ENCODE measurements at places on chromosomes 7 and 10. TPM values are rescaled to one million over a fixed set of nuclear protein-coding genes. Genes with fewer than 3 reads are reported as not detected.

DNA sequence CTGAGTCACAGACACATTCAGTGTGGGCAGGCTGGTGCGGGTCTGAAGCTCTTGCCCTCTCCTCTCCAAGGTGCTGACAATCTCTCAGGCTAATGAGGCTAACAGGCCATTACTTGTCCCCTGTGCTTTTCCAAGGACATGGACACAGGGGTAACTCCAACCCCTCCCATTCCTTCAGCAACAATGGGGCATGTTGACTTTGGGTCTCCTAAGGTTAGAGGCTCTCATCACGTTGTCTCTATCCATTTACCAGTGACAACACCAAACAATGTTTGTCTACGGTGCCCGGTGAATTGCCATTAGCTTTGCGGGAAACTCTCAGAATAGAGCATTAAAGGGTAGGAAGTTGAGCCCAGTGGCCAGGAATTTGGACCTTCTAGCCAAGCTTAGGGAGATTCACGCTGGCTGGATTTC is 101.6 kb upstream of the TNS3 start:
- no peak for DNase-seq

The TSPAN12 gene
- 5.7 TPM for total RNA-seq

The GBF1 gene
- total RNA-seq = 14.6 TPM

DNA sequence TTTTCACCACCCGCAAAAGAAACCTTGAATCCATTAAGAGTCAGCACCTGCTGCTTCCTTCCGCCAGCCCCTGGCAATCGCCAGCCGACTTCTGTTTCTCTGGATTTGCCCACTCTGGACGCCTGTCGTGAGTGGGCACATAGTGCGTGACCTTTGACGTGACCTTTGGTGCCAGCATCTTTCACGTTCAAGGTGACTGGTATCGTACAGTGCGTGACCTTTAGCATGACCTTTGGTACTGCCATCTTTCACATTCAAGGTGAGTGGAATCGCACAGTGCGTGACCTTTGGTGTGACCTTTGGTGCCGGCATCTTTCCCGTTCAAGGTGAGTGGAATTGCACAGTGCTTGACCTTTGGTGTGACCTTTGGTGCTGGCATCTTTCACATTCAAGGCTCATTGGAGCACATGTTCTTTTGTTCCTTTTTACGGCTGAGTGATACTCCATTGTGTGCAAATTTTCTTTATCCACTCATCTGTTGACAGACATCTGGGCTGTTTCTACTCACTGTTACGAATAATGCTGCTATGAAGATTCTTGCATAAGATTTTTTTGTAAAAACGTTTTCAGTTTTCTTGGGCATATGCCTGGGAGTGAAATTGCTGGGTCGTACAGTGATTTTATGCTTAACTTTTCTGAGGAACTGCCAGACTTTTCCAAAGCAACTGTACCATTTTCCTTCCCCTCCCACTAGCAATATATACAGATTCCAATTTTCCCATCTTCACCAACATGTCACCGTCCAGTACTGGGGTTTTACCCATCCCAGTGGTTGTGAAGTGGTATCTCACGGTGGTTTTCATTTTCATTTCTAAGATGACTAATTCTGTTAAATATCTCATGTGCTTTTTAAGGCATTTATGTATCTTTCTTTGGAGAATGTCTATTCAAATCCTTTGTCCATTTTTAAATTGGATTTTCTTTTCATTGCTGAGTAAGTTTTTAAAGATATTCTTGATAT is 145.3 kb downstream of the DIP2C start:
- no peak for DNase-seq

DNA sequence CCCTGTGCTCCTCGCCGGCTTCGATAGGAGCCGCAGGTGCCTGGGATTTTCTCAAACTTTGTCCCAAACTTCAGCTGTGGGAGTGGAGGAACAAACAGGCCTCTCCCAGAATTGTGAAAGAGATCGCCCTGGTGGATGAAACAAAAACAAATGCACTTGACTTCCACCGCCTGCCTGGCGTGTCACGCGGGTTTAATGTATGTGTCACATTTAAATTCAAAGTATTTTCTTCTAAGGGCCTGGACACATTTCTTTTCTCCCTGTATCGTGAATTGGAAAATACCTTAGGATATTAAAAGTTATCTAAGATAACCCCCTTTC is 694 bp upstream of the WASL start:
- peak; percentile 86 for DNase-seq

DNA sequence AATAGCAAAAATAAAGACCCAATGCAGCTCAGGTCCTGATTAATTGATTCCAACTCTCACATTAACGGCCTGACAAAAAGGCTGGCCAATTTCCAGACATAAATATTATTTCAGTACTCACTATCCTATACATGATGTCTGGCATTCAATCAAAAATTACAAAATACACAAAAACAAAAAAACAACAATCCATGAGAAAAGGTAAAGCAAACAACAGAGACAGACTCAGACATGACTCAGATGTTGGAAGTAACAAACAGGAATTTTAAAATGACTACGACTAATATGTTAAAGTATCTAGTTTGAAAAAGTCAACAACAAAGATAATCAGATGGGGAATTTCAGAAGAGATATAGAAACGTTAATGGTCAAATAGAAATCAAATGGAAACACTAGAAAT is 152.8 kb downstream of the AMPH start:
- no peak for DNase-seq

GRCh38 chr7:124208173-124208572 is 175.3 kb upstream of the TMEM229A start:
- DNase-seq = no peak

The KIAA1217 gene
- 1.5 TPM for total RNA-seq

DNA sequence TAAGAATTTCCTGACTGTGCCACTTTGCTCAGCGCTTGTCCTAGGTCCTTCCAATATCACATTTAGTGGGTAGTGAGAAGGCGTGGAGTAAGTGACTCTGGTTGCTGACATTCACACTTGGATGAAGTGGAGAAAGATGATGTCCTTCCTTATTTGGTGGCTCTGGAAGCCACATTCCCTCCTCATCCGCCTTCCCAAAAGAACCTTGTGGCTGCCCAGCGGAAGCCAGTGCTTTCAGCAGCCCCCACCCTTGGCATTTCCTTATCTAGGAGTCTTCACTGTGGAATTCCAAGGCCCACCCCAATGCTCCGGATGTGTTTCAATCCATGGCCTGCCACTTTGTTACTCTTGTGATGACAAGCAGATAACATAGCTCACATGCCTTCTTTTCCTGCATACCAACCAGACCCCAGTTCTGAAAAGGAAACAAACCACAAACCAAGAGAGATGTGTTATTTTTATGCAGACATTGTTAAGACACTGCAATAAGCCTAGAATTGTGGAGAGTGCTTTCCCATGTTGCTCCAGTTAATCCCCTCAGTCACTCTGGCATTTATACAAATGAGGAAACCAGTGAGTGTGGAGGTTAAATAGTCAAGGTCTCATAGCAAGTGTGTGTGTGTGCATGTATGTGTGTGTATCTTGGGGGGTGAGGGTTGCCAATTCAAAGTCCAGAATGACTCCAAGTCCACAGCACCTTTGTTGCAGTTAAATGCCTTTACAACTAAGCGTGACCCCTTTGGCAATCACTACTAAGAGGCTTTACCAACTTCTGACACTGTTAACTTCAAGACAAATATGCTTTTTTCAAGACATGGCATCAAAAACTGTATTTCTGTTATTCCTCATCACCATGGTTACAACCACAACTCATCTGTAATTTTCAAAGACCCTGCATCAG is 10.3 kb upstream of the ANKRD1 start:
- DNase-seq = peak; percentile 13

DNA sequence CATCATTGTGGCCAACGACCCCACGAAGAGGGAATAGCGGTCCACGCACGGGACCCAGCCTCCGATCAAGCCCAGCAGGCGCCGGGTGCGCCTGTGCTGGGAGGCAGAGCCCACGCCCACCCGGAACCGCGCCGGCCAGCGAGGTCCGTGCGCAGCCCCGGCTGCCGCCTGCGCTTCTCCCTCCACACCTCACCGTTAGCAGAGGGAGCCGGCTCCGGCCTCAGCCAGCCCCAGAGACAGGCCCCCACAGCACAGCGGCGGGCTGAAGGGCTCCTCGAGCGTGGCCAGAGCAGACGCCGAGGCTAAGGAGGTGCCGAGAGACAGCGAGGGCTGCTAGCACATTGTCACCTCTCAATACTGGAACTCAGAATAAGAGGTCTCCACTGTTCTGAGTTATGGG is 3.6 kb downstream of the ITPRID1 start:
- no peak for DNase-seq

DNA sequence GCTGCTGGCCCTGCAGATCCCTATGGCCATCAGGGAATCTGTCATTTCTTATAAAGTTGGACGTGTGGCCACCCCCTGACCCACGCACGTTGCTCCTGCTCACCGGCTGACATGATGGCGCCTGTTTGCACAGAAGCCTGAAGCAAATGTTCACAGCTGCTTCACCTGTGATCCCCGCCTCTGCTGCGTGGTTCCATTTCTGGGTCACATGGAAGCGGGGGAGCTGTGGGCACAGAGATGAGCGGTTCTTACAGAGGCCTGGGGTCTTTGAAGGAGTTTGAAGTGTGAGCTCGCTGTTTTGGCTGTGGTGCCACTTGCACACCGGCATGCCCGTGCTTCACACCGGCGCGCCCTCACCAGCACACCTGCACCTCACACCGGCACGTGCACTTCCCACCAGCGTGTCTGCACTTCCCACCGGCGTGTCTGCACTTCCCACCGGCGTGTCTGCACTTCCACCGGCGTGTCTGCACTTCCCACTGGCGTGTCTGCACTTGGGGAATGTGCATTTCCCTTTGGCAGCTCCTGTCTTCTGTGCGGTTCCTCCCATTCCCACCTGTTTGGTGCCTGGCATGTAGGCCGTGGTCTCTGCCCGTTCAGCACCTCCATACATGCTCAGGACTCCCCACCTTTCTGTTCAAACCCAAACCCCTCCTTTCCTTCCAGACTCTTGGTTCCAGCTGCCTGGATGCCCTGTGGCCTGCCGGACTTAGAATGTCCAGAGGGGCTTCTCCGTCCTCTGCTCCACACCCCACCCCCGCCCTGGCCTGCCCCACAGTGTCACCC is 86.7 kb downstream of the INPP5A start:
- DNase-seq = no peak

GRCh38 chr7:5754981-5755599 is 26.4 kb downstream of the RNF216 start:
- DNase-seq = peak; percentile 68

GRCh38 chr10:20007426-20007825 is 191.2 kb downstream of the PLXDC2 start:
- no peak for DNase-seq
